Activated CD8-positive, alpha-beta memory T cell treated with anti-CD3 and anti-CD28 coated beads for 1 hour (primary cell): ENCODE measurements at places on chromosomes 12 and 14.

GRCh38 chr12:101305226-101305779, 25.4 kb downstream of the UTP20 start:
- no peak for DNase-seq

DNA sequence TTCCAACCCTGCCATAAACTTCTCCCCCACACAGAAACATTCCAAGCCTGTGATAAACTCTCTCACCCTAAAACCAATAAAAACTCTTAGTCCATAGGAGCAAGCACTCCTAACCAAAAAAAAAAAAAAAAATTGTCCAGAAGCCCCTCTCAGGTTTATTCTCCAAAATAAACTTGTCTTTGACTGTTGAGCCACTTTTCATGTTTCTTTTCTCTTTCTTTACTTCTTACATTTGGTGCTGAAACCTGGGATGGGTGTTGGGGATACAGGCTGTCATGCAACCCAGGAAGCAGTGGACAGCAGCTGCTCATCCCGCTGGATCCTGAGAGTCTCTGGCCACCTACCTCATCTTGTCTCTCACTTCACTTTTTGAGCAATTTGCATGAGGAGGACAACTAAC, 2.0 kb upstream of the ADAM20 start:
- DNase-seq = no peak

DNA sequence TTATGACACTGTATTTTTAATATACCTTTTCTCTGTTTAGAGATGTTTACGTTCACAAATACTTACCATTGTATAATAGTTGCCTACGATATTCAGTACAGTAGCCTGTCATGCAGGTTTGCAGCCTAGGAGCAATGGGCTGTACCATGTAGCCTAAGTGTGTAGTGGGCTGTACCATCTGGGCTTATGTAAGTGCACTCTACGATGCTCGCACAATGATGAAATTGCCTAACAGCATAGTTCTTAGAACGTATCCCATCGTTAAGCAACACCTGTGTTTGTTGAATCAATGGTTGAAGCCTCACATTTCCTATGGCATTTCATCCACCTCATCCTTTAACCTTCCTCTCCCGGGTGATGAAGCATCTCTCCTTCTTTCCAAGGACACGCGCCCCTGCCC, 12.5 kb upstream of the EML1 start:
- DNase-seq = no peak

DNA sequence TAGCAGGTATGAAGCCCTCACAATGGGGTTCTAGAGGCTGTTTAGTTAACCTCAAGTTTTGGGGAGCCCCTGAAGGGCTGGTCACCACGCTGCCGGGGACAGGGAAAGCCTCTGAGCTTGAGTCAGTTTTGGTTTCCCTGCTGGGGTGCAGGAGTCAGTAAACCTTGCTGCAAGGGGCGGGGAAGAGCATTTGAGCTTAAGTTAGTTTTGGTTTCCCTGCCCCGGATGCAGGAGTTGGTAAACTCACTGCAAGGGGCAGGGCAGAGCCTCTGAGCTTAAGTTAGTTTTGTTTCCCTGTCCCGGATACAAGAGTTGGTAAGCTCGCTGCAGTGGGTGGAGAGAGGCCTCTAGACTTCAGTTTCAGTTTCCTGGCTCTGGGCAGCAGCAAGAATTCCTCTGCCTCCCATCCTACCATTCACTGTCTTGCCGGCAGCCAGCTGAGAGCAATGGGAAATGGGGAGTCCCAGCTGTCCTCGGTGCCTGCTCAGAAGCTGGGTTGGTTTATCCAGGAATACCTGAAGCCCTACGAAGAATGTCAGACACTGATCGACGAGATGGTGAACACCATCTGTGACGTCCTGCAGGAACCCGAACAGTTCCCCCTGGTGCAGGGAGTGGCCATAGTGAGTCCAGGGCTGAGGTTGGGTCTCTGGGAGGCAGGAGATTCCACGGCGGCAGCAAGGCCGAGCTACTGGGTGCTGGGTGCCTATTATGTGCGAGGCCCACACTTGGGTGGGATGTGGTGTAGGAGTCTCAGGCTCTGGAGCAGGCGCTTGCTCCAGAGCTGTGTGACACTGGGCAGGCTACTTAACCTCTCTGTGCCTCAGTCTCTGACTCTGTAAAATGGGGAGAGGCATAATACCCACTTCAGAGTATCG, at the start of gene OAS2:
Gene OAS2 (plus strand): TSS at position 357 of the 878 bp plus-strand sequence. CDS start 90 bp downstream, at position 447.
- DNase-seq = peak; percentile 24

GRCh38 chr12:132056951-132057350, 87.2 kb downstream of the DDX51 start:
- DNase-seq = no peak

GRCh38 chr12:88202500-88202899, 60.4 kb downstream of the TMTC3 start:
- DNase-seq = no peak

DNA sequence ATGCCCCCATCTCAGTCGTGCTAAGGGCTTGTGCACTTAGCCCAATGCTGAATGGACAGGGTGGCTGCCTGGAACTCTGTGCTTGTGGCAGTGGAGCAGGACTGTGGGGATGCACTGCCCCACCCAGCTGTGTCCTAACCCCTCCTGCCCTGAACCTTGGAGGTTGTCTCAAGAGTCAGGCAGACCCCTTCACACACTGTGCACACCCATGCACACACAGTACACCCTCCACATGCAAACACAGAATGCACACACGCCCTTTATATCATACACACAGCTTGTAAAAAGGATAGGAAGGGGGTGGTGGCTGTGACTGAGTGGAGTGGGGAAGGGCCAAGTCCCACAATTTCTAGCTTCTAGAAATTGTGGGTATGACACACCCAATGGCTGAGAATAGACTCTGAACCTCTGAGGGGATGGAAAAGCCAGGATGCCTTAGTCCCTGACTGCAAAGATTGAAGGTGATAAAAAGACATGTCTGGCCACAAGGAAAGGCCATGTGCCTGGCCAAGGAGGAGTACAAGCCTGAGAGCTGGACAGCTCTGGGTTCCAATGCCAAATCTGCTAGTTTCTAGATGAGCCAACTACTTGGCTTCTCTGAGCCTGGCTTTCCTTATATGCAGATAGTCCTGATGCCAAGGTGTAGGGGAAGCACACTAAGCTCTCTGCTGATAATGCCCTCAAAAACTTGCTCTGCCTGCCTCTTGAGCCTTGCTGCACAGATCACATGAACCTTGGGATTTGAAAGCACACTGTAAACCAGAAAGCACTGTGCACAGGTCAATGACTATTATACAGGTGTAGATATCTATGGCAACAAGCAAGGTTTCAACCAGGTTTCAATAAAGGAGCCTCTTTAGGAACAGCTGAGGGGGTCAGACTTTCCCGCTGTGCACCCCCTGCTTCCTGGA, 8.4 kb downstream of the KRT8 start:
- no peak for DNase-seq

- no peak for DNase-seq
Observed at GRCh38 chr12:42996869-42997431, 407.4 kb upstream of the PRICKLE1 start.

DNA sequence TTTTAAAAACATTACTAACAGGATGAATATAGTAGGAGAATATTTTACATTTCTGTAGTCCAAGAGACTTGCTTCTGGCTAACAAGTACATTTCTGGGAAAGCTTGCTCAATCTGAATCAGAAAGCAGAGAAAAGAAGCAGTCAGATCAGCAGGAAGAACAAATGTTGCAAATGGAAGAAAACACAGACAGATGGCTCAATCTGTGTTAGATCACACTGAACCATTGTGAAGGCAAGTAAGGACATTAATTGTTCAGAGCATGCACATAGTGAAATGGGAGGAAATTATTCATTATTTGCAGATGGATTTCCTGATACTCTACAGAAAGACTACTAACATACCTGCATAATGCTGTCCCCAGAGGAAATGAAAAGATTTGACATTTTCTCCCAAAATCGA, 65.2 kb upstream of the CNOT2 start:
- no peak for DNase-seq

GRCh38 chr12:49304161-49304560, 9.2 kb downstream of the PRPH start:
- DNase-seq = no peak

DNA sequence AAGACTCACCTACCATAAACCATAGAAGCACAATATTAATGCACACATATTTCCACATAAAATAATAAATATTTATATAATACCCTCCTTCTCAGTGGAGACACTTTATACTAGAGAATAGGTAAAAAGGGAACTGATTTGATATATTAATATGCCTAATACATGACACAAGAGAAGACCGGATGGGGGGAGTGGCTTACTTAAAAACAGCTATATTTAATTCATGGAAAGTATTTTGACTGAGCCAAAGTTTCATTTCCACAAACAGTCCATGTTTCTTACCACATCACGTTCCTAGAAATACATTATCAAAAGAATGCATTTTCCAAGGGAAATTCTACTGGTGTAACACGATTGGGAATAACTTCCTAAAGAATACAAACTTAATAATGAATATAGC, 63.4 kb downstream of the ITPR2 start:
- DNase-seq = no peak

DNA sequence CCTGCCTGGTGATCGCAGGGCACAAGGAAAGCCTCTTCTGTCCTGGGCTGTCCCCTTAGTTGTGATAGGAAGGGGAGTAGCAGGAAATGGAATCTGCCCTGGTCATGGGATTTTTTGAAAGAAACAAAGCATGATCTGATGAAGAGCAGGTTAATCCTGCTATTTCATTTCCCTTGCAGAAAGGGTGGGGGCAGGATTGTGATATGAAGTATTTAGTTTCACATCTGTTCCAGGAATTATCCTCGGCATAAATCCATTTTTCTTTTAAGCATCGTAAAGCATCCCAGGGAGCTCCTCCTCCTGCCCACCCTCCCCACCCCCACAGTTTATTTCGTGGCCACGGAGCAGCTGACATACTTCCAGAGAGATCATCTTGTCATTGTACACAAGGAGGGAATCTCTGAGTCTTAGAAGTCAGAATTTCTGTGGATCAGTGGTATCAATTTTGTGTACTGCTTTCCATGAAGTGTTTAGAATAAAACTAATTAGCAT, 53.1 kb downstream of the TGFB3 start:
- DNase-seq = no peak

- no peak for DNase-seq
Observed at GRCh38 chr12:106736051-106736957, 38.2 kb upstream of the RIC8B start.

DNA sequence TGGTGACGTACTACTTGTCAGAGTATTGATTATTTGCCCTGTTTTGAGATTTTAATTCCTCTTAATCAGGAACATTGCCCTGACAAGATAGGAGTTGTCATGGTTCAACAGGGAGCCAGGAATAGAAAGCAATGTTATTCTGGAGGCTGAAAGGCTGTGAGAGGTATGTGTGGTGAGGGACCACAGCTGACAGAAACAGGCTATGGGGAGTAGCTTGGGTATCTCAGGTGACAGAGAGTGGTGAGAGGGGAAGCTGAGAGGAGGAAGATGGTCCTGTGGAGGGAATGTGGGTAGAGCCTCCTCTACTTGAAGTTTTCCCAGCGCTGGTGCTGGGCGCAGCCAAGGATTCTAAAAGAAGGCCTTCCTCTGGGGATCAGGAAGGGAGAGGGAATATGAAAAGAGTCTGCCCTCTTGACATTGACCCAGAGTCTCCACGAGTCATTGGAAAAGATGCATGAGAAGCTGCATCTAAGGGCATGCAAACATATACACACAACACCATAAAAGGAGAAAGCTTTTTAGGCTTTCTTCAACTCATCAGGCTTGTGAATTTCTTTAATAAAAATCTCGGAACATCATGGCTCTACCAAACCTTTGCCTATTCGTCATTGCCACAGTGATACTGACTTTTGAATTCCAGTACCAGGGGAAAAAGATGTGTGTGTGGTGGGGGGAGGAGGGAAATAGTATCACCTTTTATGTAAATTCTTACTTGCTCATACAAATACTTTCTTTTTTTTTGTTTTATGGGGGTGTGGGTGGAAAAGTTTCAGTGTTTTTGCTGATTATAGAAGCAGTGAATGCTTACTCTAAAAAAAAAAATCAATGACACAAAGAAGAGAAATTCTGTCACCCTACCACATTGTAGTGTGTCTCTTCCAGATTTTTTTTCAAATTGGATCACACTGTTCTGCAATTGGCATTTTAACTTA, 39.9 kb upstream of the DHRS7 start:
- DNase-seq = no peak

GRCh38 chr12:101927036-101927435, 49.7 kb downstream of the DRAM1 start:
- no peak for DNase-seq

DNA sequence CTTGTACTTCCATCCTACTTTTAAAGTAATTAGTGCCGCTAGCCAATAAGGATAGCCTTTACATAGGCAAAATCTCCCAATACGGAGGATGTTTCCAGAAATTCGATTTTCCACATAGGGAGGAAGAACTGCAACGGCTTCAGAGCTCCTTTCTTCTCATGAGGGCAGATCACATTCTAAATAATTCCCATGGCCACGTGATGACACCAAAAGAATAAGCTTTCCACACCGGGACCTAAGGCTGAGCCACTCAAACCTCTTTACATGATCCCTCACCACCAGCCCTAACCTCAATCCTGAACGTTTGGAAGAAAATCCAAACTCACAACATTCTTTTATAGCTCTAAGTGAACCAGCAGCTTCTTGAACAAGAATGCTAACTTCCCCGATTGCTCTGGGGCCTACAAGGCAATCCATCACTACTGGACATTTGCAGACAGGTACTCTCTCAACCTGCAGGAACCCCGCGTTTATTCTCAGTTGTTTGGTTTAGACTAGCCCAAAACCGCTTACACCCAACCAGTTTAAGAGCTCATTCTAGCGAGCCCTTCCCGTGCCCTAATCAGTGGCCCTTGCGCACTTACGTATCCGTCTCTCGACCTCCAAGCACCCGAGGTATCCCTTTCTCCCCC, 884 bp downstream of the CAPRIN2 start:
- no peak for DNase-seq

- DNase-seq = no peak
Observed at GRCh38 chr12:95663525-95663924, 112.2 kb upstream of the USP44 start.

GRCh38 chr12:117034249-117034648, 65.0 kb downstream of the TESC start:
- no peak for DNase-seq

DNA sequence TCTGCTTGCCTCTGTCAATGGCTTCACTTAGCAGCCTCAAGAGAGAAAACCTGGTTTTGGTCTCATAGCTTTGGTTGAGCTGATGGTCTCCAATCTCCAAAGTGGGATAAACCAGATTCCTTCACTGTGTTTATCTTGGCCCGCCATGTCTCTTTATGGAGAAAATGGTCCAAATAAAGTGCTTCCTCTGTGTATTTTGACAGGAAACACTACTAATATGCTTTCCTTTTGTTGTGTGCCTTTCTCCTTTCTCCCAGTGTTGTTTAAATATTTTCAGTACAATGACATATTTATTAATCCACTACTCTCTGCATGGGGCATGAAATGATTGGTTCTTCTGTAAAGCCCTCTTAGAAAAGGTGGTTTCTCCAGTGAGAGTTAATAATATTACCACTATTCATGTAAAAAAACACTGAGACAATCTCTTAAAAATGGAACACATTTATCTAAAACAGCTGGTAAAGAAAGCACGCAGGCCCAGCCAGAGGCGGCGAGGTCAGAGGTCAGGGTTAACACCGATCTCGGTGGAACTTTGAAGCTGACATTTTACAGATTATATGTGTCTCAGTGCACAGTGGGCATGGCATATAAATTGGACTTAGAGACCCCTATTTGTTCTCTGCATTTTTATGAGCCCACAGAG, 24.2 kb downstream of the TMEM30B start:
- no peak for DNase-seq
